Smooth muscle cell of the pulmonary artery (primary cell): ENCODE measurements at places on chromosomes 1 and 21. TPM values are rescaled to one million over a fixed set of nuclear protein-coding genes. Genes with fewer than 3 reads are reported as not detected.

Gene PDZK1IP1
- total RNA-seq = 0.26 and 2.0 TPM in 2 replicates

Gene MMP23B
- 3.8 and 8.2 TPM in 2 replicates for total RNA-seq

Gene TCHHL1
- not detected in 2 replicates for total RNA-seq

Gene RPE65
- total RNA-seq = not detected in 2 replicates
